Omental fat pad (tissue), 4 donors: ENCODE measurements at places on chromosomes 6 and 20. TPM values are rescaled to one million over a fixed set of nuclear protein-coding genes. Genes with fewer than 3 reads are reported as not detected.

Gene ZC3H12D
- 2.0 TPM for total RNA-seq

Gene MYBL2
- total RNA-seq: not detected

- no peak for DNase-seq
Observed at GRCh38 chr6:11615214-11615602, 77.7 kb downstream of the TMEM170B start.

DNA sequence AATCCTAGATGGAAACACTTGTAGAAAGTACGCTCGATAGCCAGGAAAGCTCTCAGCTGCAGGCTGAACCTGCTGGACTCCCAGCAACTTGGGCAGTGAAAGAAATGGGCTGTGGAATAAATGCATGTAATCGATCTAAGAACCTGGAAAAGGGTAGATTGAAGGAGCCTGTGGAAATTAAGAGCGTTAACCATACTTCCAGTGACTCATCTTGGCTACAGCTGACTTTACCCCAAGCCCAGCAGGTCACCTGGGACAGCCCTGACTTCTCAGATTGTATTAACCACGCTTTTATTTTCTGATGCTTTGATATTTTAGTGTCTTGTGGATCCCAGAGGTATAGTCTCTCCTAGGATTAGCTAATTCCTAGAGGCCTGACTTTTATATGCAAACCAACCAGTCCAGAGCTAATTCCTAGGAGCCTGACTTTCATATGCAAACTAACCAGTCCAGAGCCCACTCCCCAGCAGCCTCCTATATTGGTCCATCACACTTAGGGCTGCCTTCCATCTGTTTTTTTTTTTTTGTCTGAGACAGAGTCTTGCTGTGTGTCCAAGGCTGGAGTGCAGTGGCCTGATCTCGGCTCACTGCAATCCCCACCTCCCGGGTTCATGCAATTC, 86.3 kb downstream of the GMPR start:
- DNase-seq: no peak

DNA sequence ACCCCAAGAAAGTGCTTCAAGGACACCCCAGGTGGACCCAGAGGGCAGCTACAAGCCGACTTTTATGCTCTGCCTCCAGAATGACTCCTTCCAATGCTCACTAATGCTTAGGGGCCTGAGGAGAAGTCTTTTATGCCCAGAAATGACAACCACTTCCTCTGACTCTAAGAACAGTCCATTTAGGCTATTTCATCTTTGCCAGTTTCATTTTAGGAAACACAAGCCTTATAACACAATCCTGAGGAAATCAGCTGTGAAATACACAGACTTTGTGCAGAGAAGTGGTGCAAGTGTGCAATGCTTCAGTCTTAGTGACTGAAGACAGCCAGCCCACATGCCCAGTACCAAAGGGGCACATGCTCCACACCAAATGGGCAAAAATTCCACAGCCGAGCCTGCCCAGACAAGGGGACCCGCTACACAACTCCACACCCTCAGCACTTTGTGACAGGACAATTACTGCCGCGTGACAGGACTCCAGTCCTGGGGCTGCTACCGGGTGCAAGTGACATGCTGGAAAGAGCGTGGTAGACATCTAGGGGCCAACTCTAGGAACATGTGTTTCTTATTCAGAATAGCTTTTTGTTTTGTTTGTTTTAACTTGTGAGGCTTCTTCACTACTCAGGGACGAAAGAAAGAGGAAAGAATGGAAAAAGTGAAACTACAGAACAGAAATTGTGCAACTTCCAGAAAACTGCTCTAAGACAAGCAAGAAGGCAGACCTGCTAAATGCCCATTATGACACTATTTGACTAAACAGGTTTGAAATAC, 28.2 kb upstream of the PLAGL1 start:
- no peak for DNase-seq

- no peak for DNase-seq
Observed at GRCh38 chr6:100115407-100116101, 121.5 kb upstream of the MCHR2 start.

- DNase-seq: no peak
Observed at GRCh38 chr6:137416376-137417109, 77.7 kb downstream of the OLIG3 start.
